Stimulated activated CD8-positive, alpha-beta memory T cell treated with anti-CD3 and anti-CD28 coated beads, Interleukin-4, amount 100 ng/mL, for 1 hour (primary cell): ENCODE measurements at places on chromosomes 7 and 10.

DNA sequence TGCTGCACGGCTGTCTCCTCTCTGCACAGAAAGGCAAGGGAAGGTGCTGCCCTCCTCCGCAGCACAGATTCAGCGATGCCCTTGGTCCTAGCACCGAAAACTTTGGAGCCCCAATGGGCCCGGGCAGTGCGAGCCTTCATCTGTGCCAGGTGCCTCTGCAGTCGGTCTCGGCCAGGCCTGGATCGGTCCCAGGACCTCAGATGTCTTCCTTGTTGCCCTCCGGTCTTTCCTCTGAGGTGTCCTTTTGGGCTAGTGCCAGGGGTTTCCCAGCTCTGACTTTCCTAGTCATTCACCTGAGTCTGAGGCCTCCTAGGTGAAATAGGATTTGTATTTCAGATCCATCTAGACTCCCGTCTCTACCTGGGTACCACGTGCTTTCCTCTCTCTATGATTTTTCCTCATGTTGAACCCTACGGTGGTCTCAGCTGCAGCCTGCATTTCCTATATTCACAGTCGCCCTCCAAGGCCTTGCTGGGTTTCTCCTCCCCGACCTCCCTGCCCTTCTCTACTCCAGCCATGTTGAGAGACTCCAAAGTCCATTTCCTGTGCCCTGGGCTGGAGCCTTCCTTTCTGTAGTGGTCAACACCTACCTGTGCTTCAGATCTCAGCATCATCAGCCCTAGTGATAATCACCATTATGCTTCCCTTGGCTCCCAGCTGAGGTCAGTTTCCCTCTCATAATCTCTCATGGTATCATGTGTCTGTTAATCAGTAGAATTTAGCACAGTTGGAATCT, 92.0 kb upstream of the PRSS58 start:
- no peak for DNase-seq

DNA sequence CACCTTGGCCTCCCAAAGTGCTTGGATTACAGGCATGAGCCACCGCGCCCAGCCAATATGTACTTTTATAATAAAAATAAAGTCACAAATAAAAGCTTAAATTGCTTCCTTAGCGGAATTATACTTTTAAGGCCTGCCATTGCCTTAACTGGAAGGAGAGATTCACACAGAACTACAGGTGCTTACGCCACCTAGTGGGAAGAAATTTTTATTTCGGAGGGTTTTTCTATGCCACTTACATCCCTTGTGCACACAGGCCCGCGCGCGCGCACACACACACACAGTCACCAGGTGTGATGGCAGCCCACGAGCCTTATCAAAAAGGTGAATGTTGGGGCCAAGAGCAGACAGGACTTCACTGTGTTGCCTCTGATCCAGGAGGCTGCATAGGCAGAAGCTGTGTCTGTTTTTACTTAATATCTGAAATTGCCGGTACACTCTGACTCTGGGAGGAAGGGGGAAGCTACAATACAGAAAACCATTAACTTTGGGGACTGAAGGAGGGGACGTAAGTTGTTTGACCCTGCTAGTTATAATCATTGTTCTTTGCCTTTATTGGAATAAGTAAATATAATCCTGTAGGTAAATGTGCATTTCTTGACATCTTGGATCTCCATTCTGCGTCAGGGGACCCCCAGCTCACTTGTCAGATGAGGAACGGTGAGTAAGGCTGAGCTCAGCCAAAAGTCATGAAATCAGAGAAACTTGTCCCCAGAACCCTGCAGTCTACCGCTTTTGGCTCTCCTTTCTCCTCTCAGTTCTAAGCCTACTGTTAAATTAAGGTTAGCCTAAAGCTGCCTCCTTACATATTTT, 87.1 kb downstream of the SLC16A9 start:
- DNase-seq: no peak

- no peak for DNase-seq
Observed at GRCh38 chr10:78768876-78769275, 299.9 kb upstream of the ZMIZ1 start.

DNA sequence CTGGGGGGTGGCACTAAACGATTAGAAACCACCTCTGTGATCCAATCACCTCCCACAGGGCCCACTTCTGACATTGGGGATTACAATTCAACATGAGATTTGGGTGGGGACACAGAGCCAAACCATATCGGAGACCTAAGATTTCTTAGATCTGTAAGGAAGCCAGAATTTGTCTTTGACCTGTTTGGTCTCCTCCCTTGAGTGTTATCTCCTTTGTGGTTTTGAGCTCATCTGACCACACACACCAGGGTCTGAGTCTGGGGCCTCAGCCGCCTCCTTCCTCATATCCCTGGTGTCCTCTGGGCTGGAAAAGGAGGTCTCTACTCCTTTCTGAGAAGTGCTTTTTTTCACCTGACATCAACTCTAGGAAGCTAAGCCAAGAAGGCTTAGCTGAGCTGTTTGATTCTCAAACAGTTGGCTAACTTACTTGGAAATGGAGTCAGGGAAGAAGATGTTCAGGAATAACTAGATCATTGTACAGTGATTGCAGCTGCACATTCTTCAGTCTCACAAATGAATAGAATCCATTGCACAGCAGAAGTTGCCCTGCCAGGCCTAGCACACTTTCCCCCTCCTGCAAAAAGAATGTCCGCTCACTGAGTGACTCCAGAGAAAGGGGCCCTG, 167.4 kb downstream of the ARHGAP21 start:
- DNase-seq: no peak

- DNase-seq: no peak
Observed at GRCh38 chr7:73470208-73470607, 36.6 kb downstream of the FZD9 start.

DNA sequence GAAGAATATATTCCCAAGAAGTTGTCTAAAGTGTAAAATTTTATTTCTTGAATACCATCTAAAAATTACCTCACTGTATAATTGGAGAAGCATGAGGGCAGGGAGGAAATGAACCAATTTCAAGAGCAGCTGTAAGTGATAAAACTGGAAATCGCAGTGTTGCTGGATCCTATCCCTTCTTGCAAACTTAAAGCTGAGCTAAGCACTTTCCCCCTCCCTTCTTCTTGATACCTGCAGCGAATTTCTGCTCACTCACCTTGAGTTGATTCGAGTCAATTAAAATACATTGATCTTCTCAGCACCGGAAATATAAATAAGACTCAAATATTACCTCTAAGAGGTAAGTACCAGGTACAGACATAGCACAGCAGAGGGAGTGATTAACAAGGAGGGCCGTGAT, 65.5 kb downstream of the ARMC3 start:
- no peak for DNase-seq

DNA sequence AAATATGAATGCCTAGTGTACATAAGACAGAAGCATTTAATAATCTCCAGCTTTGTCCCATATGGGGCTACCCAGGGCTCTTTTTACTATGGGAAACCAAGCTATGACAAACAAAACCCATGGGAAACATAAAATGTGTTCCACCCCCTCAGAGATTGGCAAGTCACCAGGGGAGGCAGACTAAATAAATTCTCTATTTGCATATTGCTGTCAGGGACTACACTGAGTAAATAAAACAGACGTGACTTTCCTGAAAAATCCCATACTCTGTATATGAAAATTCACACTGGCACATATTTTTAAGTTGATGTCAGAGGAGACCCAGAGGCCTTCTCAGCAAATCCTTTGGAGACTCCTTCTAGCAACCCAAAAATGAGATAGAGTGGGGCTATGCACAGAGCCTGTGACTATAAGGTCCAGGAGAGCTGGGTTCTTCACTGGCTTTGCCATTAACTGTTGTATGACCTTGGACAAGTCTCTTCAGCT, 44.0 kb upstream of the HPSE2 start:
- DNase-seq: no peak

- DNase-seq: no peak
Observed at GRCh38 chr7:79452032-79452494, 1.4 kb downstream of the MAGI2 start.

GRCh38 chr7:138460649-138461607, 869 bp downstream of the TRIM24 start:
- DNase-seq: peak; percentile 21

- no peak for DNase-seq
Observed at GRCh38 chr10:66006411-66006810, 919.4 kb upstream of the LRRTM3 start.

DNA sequence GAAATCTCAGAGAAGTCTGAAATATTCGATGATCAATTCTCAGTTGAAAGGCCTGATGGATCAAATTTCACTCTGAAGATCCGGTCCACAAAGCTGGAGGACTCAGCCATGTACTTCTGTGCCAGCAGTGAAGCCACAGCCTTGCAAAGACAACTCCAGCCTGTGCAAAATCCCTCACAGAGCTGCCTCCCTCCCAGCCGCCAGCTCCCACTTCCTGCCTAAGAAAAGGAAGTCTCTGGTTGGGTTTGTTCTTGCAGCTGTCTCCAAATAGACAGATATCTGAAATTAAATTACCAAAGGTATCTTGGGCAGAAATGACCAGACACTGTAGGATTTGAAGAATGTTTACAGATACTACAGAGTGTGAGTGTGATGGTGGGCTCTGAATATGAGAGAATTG, 43.4 kb upstream of the PRSS58 start:
- DNase-seq: no peak

GRCh38 chr10:86671419-86671818, 3.1 kb downstream of the LDB3 start:
- no peak for DNase-seq

DNA sequence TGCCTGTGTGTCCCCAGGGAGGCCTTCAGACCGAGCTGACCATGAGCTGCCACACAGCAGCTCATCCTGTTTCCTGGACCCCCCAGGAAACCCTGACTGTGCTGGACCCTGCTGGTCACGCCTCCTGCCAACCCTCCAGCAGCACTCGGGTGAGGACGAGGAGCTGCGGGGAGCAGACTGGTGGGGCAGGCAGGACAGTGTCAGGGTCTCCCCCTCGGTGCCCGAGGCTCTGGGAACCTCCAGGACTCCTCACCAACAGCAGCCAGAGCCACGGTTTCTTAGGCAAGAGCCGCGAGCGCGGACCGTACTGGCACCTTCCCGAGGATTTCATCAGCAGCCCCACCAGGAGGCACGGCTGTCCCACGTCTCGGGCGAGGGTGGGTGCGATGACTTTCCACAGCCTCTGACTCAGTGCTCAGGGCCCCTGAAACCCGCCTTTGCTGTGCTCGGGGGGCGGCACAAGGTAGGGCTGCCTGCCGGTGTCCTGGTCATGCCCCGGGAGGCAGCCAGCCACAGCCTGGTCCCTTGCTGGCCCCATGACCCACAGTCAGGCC, 186.9 kb downstream of the ELFN1 start:
- no peak for DNase-seq

- DNase-seq: no peak
Observed at GRCh38 chr7:108114117-108114841, 15.9 kb downstream of the LAMB4 start.

DNA sequence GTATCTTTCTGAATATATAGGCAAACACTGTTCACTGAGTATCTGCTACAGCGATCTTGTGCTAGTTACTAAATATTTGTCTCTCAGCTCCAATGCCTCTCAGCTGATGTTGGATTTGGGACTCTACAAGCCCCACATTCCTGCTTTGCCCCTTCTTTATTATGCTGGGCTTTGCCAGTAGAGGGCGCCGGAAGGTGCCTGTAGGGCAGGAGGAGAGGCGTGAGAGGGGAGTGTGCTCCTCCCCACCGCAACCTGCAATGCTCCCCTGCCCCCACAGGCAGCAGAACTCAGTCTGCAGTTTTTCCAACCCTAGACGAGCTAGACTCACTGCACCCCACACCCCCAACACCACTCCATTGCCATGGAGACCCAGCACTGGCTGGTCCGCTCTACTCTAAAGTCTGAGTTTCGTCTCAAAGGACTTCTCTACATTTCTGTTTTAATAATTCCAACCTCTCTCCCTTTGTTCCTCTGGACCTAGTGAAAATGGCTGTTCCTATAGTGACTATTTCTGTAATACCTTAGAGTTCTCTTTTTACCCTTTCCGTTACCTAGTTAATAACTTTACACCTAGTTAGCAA, 337.6 kb downstream of the CCSER2 start:
- no peak for DNase-seq

- DNase-seq: no peak
Observed at GRCh38 chr7:2775376-2775775, 68.7 kb downstream of the GNA12 start.

DNA sequence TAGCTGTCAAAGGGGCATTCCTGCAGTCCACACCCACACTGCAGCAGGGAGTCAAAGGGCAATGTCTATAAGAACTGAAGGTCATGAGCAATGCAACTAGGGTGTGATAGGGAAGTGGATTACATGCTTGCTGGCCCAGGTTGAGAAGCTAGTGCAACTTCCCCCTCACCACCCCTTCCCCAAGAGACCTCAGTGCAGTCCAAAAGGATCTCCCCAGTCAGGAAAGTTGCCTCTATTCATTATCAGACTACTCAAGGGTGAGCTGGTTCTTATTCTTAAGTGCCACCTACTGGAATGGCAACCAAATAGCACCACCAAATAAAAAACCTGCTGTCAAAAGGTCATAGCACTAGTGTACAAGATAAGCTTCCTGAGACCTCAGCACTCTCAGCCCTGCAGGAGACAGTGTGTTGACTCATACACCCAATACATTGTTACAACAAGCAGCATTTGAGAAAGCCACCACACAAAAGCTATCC, 28.2 kb downstream of the MTERF1 start:
- DNase-seq: no peak

GRCh38 chr10:91672021-91672608, 39.2 kb upstream of the PPP1R3C start:
- no peak for DNase-seq

DNA sequence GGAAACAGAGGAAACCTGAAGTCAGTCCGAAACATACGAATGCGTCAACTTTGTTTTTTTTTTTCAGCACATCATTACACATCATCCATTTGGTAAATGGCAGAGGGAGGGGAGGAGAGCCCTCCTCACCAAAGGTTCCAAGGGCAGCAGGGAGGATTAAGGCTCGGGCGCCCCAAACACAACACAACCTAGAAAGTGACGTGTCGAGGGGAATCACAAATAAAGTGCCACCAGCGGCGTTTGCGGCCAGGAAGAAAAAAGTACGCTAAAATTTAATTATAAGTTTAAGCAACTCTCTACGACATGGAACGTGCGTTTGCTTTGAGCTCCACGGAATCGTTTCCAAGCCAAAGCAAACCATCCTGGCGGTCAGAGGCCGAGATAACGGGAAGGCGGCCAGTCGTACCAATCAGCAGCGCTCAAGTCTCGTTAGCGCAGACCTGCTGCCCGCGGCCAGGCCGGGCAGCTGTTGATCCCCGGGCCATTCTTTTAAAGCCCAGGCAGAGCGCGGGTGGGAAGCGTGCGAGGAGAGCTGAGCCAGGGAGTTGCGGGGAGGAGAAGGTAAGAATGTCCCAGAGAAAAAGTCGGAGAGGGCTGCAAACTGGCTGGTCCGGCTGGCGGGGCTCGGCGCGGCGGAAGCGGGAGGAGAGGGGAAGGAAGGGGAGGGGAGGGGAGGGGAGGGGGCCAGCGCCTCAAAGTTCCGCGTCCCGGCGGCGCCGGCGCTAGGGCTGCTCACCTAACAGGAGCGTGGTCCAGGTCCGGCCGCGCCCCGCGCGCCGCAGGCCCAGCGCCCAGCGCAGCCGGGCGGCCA, 719 bp downstream of the DPY19L1 start:
- DNase-seq: peak; percentile 15

GRCh38 chr7:45129181-45129800, 17.8 kb upstream of the TBRG4 start:
- no peak for DNase-seq
